ENCODE measurements at places on chromosomes 7 and 10.

- no peak for DNase-seq
Measured at GRCh38 chr7:150400788-150401423, 21.8 kb downstream of the ZNF775 start.

DNA sequence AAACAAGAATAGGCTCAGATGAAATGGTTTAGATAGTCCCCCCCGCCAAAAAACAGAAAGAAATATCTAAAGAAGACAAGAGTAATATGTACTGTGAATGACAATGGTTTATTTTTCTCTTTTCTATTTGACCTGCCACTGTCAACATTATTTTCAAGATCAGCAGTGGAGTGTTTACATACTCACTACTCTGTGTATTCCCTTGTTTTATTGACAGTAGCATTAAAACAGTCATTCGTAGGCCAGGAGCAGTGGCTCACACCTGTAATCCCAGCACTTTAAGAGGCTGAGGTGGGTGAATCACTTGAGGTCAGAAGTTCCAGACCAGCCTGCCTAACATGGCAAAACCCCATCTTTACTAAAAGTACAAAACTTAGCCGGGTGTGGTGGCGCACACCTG is 245.3 kb upstream of the SLC26A5 start:
- DNase-seq: no peak

GRCh38 chr7:139023076-139023475 is 12.8 kb downstream of the ZC3HAV1L start:
- DNase-seq: no peak

DNA sequence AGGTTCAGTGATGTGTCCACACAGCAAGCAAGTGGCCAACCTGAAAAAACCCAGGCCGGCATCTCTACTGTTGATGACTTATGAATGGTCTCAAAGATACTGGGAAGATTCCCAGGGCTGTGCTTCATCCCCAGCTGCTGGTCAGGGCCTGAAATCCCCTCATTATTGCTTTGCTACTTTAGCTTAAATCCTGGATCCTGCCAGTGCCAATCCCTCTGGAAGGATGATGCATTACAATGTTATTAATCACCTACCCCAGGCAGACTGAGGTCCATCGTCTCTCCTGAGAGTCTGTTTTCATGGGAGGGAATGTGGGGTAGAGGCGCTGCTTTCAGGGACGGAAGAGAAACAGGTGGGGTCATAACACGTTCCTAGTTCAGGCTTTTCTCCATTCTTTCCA is 371.6 kb downstream of the RPS24 start:
- no peak for DNase-seq

GRCh38 chr7:13826752-13827151 is 162.7 kb downstream of the ETV1 start:
- no peak for DNase-seq

- DNase-seq: no peak
Measured at GRCh38 chr10:108104551-108105156, 940.1 kb upstream of the SORCS1 start.

DNA sequence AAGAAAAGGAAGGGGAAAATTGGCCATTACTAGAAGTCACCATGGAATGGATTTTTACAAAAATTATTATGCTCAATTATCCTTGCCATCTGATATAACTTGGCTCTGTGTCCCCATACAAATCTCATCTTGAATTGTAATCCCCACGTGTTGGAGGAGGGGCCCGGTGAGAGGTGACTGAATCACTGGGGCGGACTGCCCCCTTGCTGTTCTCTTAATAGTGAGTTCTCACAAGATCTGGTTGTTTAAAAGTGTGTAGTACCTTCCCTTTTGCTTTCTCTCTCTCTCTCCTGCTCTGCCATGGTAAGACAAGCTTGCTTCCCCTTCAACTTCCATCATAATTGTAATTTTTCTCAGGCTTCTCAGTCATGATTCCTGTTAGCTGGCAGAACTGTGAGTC is 1023.6 kb downstream of the XPNPEP1 start:
- no peak for DNase-seq

- DNase-seq: no peak
Measured at GRCh38 chr10:26457088-26457487, 18.9 kb downstream of the APBB1IP start.

- DNase-seq: no peak
Measured at GRCh38 chr10:97791824-97792721, 20.3 kb upstream of the SFRP5 start.

- DNase-seq: no peak
Measured at GRCh38 chr7:142910481-142910880, 23.1 kb downstream of the TRPV5 start.

- DNase-seq: no peak
Measured at GRCh38 chr10:22615101-22615500, 99.3 kb downstream of the PIP4K2A start.

GRCh38 chr10:76887223-76888010 is 750.2 kb downstream of the KCNMA1 start:
- no peak for DNase-seq

DNA sequence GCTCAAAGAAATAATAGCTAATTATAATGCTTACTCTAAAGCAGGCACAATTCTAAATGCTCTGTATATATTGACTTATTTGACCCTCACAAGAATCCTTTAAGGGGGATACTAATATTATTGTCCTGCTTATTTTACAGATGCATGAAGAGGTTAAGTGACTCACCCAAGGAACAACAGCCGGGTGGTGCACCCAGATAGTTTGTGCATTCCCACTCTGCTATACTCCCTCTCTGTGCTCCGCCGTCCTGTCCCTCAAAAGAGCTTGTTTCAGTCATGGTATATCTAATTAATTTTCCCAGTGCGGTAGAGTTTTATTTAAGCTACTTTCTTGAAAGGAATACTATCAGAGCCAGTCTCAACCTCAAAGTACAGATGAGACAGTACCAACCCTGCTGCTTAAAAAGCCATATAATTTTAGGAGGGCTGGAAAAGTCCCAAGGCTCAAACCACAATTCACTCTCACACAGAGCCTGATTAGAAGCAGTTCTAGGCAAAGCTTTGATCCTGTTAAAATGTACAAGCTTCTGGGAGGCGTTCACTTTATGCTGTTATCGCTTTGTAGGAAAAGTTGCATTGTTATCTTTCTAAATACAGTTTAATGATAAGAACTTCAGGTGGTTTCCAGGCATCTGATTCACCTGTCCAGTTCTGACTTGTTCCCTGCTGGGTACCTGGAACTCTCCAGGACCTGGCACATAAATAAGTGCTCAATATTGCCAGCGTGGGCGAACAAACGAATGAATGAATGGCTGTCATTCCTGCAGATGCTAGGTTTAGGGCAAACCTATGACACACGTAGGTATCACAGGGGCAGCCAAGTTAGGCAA is 261.5 kb upstream of the KLF14 start:
- no peak for DNase-seq

DNA sequence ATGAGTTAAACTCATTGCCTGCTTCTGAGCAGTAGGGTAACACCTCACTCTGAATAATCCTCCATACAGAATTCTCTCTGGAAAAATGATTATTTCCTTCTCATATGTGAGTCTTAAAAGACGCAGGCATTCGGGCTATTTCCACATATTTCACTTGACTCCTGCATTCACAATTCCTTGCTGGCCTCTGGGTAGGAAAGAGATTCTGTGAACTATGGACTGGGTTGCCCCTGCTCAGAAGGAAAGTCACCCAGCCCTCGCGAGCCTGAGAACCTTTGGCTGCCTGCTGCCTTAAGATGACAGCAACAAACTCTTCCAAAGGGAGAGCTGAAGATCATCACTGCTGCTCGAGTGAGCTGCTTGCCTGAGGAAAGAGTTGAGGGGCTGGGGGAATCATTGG is 216.8 kb downstream of the BAMBI start:
- DNase-seq: no peak

DNA sequence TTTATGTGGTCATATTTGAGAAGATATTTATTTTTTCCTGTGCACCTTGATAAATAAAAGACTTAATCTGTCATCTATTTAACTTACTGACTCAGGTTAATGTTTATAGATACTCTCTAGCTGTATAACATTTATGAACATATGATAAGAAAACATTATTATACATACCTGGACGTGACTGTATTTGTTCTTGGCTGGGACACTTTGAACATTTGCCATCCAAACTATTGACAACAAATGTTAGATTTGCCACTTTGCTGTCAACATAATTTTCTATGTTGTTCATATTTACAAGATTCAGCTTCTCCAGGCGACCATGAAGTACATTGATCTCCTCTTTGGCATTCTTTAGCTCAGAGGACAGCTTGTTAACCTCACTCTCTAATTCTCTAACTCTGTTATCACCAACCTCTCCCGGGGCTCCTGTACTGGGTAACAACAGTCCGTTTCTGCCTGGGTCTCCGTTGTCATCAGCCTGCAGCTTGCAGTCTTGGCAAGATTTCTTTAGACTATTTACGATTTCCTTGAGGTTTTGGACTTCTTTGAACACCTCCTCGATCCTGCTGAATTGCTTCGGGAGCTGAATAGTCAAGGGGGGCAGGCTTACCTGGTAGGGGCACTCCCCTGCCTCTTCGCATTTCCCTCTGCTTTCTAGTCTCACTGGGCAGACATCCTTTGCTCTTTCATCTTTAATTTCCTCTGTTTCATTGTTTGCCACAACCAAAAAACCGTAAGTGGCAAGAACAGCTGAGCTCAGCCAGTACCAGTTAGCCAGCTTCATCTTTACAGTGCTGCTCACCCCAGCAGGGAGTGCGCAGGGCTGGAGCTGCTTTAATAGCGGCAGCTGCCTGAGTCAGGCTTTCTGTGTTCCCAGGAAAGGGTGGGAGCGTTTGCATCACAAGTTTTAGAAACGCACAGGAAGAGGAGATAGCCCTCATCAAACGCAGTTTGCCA is at the start of gene FGL2:
Gene FGL2, minus strand, starts transcription at position 807 of the 954 bp plus-strand sequence. Its CDS starts 26 bp downstream, at position 781.
- DNase-seq: no peak

GRCh38 chr7:45159296-45159695 is 1.7 kb downstream of the RAMP3 start:
- no peak for DNase-seq

DNA sequence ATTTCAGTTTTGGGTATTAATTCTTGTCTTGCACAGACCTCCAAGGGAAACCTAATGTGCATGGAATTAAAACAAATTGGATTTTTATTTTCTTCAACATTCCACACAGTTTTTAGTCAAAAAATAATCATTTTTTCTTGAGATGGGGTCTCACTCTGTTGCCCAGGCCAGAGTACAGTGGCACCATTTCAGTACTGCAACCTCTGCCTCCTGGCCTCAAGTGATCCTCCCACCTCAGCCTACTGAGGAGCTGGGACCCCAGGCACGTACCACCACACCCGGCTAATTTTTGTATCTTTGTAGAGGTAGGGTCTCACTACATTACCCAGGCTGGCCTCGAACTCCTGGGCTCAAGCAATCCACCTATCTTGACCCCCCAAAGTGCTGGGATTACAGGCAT is 4.9 kb downstream of the BAIAP2L1 start:
- DNase-seq: no peak

- no peak for DNase-seq
Measured at GRCh38 chr7:82319674-82320118, 123.9 kb downstream of the CACNA2D1 start.

GRCh38 chr7:96989859-96990317 is 15.5 kb upstream of the DLX6 start:
- DNase-seq: no peak

GRCh38 chr7:96903906-96904305 is 101.4 kb upstream of the DLX6 start:
- DNase-seq: no peak

DNA sequence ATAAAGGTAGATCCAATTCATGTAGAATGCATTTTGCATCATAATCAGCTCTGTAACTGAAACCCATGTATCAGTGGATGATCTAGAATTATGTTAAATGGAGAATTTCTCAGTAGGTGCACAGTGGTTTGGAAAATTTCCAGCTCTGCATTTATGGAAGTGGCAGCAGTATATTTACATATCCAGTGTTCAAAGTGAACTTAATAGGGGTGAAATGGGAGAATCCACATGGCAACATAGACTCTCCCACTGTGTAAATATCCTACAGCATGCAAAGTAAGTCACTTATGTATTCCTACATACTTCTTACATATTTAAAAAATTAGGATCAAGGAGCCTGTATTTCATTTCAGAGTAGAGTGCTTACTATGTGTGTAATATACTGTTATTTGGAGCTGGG is 35.3 kb downstream of the CDC14C start:
- no peak for DNase-seq

GRCh38 chr10:88095223-88095721 is 231.8 kb downstream of the PTEN start:
- no peak for DNase-seq

DNA sequence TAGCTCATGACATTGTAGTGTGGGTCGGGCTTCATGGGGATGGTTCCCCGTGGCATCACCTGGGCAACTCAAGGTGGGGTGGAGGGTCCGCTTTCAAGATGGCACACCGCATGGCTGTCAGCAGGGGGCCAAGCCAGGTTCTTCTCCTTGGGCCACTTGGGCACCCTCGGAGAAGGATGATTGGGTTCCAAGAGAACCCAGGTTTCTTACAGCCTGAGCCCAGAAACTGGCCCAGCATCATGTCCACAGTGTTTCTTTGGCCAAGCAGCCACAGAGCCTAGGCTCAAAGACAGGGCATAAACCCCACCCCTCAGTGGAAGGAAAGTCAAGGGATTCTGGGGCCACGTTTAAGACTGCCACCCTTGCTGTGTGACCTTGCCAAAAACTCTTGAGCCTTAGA is 110.6 kb downstream of the PTPN20 start:
- DNase-seq: no peak

DNA sequence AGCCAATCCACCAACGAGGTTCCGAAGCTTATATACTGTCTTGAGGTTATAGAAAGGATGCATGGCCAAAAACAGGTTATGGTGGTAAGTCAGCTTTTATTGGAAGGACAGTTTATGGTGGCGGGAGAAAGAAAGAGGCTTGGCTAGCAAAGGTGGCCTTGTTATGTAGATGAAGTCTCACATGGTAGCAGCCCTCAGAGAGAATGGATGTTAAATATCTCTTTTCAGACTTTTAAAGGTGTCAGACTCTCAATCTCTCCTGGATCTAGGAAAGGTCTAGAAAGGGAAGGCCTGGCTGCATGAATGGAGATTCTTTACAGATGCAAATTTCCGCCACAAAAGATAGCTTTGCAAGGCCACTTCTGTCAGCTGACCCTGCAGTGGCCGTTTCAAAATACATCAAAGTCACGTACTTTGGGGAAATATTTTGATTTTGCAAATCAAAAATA is 333.8 kb downstream of the GALNT17 start:
- DNase-seq: no peak

- no peak for DNase-seq
Measured at GRCh38 chr10:74071157-74071556, 73.2 kb downstream of the VCL start.

- DNase-seq: no peak
Measured at GRCh38 chr7:40749877-40750276, 615.1 kb downstream of the SUGCT start.

GRCh38 chr7:26298472-26299058 is 6.9 kb downstream of the SNX10 start:
- no peak for DNase-seq

- no peak for DNase-seq
Measured at GRCh38 chr10:44245601-44245938, 139.3 kb downstream of the CXCL12 start.

- DNase-seq: no peak
Measured at GRCh38 chr7:107891636-107892366, 818 bp downstream of the DLD start.

- no peak for DNase-seq
Measured at GRCh38 chr7:3916146-3916545, 615.1 kb downstream of the SDK1 start.
